Left ventricle myocardium inferior (tissue), 1 donor: ENCODE measurements at places on chromosomes 7 and 10.

DNA sequence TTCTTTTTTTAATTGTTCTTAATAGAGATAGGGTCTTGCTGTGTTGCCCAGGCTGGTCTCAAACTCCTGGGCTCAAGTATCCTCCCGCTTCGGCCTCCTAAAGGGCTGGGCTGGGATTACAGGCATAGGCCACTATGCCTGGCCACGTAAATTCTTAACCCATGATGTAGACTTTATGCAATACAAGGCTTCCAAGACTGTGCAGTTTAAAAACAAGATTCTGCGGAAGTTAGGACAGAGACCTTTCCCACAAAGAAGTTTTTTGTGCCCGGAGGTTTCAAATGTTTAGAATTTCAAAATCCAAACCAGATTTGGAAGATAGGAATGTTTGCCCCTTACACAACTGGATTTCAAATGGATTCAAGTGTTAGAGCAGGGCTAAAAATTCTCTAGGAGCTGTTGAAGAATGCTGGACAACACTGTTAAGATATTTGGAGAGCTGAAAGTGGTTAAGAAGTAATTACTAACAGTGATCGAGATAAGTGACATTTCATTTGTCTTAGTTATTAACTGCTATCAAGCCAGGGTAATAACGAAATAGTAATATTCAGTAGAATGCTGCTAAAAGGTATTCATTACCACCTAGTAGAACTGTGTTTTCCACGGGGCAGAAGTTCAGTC lies 7.4 kb downstream of the APBB1IP start:
- no peak for DNase-seq

- DNase-seq = no peak
Measured at GRCh38 chr10:71893920-71894319, 42.9 kb upstream of the PSAP start.

GRCh38 chr10:44958898-44959246 lies 730 bp upstream of the RASSF4 start:
- DNase-seq = no peak

DNA sequence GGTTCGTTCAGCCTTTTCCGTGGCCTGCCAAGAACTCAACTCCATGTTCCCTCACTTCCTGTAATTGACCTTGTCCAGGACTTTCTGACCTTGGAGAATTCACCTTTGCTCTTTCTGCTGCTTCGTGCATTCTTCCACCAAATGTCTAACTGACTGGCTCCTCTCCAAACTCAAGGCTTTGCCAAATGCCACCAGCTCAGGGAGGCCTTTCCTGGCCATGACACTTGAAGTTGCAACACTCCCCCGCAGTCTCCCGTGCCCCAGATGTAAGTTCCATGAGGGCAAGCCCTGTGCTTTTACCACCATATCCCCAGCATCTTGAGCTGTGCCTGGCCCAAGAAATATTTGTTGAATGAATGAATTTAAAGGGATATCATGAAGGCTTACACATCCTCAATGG lies 238.4 kb downstream of the ARHGAP21 start:
- DNase-seq = no peak

DNA sequence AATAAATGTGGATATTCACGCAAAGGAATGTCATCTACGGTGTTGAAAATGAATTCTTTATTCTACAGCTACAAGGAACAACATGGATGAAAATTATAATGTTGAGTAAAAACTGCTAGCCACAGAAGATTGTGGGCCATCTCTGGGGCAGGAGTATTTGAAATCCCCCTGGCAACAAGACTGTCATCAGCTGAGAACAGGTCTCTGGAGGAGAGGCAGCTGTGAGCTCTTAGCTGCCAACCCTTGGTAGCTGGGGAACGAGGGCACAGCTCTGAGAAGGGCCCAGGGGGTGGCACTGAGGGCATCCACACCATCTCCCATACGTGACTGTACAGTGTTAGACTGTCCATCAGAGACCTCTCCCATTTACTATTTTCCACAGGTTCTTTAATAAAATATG lies 340.1 kb upstream of the MGMT start:
- DNase-seq = no peak

- DNase-seq = no peak
Measured at GRCh38 chr7:99842926-99843325, 15.1 kb downstream of the CYP3A43 start.

DNA sequence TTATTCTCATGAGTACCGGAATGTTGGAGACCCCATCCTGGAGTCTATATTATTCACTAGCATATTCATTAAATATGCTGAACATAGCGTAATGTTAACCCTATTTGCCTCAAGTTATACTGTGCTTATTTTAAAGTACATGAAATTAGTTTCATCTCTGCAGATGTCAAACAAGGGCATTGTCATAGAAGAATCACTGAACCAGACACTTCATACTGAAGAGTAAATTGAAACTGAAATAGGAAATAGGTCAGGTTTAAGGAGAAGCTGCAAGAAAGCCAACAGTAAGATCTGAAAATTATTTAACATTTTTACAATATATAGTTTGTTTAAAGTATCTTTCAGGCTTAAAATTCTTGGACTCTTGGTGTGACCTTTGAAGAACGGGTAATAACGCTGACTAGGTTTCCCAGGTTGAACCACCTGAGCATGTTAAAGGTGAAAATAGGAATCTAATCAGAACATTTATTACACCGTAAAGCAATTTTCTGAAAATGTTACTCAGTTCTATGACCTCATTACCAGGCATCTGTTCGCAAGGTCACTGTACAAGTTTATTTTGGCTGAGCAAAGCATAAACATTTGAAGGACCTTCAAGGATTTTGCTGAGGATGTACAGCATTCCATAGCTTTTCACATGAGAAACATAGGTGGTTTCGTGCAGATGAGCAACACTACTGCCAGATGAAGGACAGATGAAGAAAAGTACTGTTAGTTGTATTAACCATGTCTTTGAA lies 82.7 kb downstream of the REEP3 start:
- no peak for DNase-seq

DNA sequence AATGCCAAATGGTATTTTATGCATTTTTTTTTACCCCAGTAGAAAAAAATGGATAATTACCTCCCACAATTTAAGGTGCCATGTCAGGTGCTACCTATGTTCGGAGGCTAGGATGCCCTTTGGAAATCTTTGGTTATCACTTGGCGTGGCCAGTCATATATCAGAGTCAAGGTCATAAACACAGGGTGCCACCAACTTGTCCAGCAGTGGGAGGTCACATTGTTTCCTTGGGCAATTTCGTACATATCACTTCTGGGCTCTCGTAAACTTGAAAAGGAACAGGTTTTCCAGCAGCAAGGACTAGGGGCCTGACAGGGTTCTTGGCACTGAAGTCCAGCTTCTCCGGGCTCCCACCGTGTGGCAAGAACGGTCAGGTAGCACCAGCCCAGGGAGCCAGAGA lies 48.0 kb upstream of the BHLHA15 start:
- no peak for DNase-seq

- DNase-seq = no peak
Measured at GRCh38 chr10:32123021-32123420, 66.8 kb upstream of the KIF5B start.

- DNase-seq = no peak
Measured at GRCh38 chr10:4086131-4086898, 301.3 kb upstream of the KLF6 start.

DNA sequence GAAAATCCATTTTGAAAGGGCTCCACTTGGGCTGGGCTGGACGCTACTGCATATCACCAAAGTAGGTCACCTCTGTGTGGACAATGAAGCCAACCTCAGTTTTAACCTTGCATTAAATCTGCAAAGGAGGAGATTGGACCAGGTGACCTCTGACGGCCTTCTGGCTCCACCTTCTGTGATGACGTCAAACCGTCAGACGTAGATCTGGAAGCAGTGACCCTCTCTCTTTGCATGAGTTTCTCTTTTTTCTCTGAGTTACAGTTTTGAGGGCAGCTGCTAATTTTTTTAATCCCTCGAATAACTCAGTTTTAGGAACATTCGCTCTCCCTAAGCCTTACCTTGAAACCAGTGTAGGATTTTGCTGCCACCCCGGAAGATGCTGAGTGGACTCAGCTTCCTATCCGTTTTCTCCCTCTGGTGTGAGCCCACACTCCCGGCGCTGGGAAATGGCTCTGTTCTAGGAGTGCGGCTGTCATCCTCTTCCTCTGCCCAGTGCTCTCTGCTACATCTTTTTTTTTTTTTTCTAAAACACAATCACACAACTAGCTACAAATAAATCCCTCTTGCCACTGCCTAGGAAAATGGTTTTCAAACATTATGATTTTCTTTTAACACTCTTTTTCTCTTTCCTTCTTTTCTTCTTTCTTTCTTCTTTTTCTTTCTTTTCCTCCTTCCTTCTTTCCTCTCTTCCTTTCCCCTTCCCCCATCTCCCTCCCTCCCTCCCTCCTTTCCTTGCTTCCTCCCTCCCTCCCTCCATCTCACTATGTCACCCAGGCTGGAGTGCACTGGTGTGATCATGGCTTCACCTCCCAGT lies 27.7 kb upstream of the NMT2 start:
- DNase-seq = peak; percentile 32

- no peak for DNase-seq
Measured at GRCh38 chr7:27105301-27106031, 3.0 kb upstream of the HOXA2 start.

- DNase-seq = no peak
Measured at GRCh38 chr10:72834183-72834825, 59.2 kb upstream of the OIT3 start.

- no peak for DNase-seq
Measured at GRCh38 chr10:116198676-116199035, 74.3 kb downstream of the GFRA1 start.

DNA sequence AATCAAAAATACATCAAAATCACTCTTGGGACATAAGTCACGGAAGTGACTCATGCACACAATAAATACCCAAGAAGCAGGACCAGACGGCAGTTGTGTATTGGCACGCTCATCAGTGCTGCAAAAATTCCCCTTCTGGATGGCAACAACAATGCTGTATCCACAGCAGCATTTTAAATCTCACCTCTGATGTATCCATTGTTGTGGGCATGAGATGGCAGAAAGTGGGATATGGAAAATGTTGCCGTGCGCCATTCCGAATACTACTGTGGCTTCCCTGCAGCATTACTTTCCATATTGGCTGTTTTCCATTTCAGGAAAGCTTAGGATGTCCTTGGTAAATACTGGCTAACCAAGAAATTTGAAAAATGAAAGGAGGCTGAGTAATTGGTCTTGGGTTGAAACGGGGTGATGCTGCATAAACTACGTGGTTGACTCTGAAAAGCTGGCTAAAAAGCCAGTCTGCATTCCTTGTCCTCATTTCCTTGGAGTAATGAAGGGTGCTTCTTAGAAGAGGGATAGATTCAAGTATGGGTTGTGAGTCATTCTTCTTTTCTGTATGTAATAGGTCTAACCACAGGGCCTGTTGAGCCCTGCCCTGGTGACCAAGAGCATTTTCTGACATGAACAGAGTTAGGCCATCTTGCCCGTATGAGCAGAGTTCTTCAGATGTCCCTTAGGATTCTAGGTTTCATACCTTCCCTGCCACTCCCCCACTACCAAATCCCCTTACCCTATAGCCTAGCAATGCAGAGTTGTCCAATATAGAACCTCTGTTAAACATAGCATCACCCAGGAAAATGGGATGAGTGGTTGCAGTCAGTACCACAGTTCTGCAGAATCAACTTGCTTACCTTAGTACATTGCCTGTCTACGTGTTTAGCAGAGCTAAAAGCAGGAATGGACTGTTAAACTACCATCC lies 36.3 kb upstream of the TOMM7 start:
- DNase-seq = no peak

DNA sequence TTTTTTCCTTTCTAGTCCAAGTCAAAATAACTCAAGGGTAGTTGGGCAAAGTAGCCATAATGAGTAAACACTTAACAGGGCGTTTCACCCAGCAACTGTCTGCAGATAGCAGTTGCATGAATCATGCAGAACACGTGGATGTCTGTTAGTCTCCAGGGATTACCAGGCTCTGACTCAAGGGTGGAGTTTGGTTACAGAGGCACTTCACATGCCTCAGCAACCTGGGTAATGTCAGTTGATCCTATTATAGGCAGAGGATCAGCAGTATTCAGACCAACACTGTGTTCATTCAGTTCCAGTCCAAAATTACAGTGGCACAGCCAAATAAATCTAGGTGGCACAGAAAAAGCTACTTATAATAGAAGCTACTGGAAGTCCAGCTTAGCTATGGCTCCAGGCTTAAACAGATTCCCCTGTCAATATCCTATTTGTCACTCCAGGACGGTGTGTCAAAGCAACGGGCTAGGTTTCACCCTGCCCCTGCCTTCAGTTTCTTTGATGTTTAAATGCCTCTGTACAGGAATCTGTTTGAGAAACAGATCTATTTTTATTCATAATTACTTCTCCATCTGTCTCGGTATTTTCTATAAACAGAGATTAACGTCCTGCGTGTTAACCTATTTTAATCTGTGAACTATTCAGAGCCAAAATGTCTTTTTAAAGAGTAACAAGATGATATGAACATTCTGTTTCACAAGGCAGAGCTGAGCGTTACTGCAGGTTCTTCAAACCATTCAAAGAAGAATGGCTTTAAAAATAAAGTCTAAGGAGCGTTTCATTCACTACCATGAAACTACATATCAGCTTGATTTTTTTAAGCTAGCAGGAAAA lies 162.6 kb upstream of the AKR1E2 start:
- DNase-seq = peak; percentile 29

DNA sequence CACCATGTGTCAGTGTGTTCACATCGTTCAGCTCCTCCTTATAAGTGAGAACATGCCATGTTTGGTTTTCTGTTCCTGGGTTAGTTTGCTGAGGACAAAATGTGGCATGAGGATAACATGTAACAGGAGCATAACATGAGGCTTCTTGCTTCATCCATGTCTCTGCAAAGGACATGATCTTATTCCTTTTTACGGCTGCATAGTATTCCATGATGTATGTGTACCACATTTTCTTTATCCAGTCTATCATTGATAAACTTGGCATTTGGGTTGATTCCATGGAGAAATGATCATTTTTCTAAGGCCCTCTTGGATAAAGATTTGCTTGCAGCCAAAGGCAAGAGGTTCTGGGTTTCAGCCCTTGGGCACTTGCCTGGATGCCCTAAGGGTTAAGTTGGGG lies 128.5 kb upstream of the ZEB1 start:
- no peak for DNase-seq

GRCh38 chr10:20486791-20487190 lies 410.3 kb downstream of the NEBL start:
- DNase-seq = no peak

GRCh38 chr7:32661929-32662328 lies 166.6 kb downstream of the AVL9 start:
- DNase-seq = no peak

DNA sequence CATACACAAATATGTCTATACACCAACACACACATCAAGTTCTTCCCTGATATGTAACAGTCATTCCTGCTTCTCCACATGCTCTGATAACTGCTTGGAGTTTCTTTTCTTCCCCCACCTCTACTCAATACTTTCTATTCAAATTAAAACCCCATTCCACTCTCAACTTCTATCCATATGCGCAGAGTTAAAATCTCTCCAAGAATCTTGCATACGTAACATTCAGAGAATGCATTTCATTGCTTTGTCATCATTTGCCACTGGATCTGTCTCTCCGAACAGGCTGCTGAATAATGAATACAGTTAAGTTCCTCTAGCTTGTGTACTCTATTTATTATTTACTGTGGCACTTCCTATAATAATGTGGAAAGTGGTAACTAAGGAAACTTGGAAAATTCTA lies 68.8 kb downstream of the DGKB start:
- DNase-seq = no peak

GRCh38 chr7:96827701-96828100 lies 118.1 kb upstream of the SEM1 start:
- DNase-seq = no peak

- DNase-seq = no peak
Measured at GRCh38 chr10:71191551-71192076, 20.8 kb upstream of the UNC5B start.
